Suppressor macrophage treated with lipopolysaccharide for 1 hour (primary cell): ENCODE measurements at places on chromosomes 3 and 15.

DNA sequence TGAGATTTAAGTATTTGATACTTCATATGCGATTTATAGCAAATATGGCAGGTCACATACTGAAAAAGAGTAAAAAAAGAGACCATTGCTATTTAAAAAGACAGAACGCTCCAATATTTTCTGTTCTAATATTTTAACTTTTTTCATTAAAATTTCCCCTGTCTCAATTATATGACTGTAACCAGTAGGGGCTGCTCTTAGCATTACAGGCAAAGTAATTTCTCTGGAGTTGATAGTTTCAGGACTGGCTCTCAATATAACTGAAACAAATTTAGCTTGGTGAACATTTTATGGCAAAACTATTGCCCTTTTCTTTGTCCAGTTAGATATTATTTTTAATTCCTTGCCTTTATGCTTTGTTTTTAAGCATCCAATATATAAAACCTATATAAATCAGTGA lies 286.3 kb upstream of the ROBO2 start:
- DNase-seq: no peak

DNA sequence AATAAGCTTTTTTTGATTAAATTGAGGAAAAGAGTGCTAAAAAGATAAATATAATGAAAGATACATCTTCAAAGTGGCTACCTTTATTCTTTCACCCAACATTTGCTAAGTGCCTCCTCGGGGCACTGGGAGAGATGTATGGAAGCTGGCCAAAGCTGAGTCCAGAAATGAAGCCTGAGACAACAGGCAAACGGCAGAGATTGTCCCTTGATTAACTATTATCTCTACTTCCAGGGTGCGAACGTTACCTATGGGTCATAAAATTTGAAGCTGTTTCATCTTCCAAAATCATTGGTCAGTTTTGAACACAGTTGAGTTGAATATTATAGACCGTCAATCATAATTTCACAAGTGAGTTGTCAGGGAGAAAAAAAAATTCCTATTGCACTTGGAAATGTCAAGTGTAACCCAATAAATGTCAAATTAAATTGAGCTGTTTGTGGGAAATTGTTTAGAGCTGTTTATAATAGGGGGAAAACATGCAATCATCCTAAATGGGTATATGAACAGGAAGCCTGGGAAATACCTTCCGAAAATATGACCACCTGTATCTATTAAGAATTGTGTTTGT lies 73.9 kb downstream of the SUCLG2 start:
- DNase-seq: no peak

GRCh38 chr3:9474482-9474881 lies 77.1 kb downstream of the SETD5 start:
- no peak for DNase-seq

GRCh38 chr15:40340038-40340739 lies 550 bp downstream of the CCDC9B start:
- DNase-seq: no peak

GRCh38 chr3:156664831-156665178 lies 9.6 kb upstream of the TIPARP start:
- DNase-seq: no peak

- DNase-seq: no peak
These were observed 6.3 kb downstream of the RBSN start for GRCh38 chr3:15092686-15093085.

DNA sequence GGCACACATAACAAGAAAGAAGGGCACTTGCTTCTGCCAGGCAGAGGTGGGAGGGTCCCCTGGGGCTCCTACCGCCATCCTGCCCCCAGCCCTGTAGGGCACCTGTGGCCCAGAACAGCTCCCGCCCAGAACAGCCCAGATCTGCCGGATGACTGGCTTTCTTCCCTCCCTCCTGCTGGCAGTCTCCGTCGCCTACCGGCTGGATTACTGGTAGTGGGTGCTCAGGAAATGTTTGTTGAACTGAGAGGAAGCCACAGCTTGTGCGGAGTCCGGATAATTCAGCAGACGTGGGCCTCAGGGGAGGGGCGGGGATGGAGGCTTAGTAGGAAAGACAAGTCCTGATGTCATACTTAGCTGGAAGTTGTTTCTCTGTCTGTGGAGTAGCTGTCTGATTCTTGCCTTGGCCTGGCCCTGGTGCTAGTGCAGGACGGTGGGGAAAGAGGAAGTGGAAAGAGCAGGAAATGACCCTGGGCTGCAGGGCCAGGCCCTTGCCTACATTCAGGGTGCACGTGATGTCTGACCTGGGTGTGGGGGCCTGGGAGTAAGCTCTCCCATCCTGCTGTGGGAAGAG lies 6.7 kb downstream of the CCDC9B start:
- peak; percentile 87 for DNase-seq

DNA sequence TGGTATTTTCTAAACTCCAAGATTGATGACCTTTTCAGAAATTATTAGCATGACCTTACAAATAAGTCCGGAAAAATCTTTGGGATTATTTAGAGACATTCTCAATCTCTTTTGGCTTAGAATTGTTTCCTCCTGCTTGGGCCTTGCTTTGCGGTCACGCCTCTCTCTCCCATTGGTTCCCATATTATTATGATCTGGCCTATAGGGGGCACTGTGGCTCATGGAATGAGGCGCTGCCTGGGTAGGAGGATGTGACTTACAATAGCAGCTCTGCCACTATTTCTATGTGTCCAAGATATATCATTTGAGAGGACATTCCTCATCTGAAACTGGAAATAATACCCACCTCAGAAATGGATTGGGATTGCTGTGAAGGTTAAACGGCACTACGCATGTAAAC lies 464.9 kb downstream of the MFSD1 start:
- peak; percentile 12 for DNase-seq

- peak; percentile 38 for DNase-seq
These were observed 1.0 kb upstream of the ISY1 start for GRCh38 chr3:129161860-129162271.

DNA sequence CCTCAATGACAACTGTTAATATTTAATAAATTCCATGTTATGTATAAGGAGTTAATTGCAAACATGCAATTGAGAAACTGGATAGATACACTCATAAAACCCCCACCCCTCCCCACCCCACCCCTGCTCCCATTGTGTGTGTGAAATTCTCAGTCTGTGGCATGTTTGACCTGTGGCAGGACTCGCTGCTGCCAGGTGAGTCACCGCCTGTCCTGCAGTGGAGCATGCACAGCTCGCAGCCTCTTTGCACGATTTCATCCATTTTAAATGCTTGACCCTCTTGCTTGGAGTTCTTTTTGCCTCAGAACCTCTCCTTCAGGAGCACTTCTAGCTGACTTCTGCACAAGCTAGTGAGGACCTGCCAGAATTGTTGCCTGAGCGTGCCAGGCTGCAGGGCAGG lies 5.3 kb upstream of the APEH start:
- DNase-seq: no peak

DNA sequence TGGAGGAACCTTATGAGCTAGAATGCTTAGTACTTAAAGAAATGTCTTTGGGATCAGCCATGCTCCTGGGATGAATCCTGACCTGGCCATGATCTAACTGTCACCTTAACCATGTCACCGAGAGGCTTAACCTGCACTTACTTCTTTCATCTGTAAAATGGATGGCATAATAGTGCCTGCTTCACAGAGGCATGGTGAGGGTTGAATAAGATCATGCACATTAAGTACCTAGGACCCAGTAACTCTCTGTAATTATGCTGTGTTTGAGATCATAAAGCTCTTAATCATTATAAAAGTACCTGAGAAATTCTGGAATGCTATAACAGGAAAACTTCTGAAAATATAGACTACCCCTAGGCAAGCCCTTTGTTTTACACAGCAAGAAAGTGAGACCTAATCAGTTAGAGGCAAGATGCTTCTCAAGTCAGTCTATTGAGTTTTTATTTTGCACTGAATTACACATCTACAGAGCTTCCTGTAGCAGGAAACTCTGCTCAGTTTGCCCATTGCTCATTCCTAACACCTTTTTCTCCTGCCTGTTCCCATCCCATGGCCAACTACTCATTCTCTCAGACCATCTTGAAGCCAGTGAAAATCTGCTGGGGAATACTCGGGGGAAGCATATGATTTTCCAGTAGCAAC lies 1015.5 kb upstream of the CFAP20DC start:
- DNase-seq: no peak

GRCh38 chr15:26631894-26632293 lies 141.0 kb downstream of the GABRB3 start:
- no peak for DNase-seq

DNA sequence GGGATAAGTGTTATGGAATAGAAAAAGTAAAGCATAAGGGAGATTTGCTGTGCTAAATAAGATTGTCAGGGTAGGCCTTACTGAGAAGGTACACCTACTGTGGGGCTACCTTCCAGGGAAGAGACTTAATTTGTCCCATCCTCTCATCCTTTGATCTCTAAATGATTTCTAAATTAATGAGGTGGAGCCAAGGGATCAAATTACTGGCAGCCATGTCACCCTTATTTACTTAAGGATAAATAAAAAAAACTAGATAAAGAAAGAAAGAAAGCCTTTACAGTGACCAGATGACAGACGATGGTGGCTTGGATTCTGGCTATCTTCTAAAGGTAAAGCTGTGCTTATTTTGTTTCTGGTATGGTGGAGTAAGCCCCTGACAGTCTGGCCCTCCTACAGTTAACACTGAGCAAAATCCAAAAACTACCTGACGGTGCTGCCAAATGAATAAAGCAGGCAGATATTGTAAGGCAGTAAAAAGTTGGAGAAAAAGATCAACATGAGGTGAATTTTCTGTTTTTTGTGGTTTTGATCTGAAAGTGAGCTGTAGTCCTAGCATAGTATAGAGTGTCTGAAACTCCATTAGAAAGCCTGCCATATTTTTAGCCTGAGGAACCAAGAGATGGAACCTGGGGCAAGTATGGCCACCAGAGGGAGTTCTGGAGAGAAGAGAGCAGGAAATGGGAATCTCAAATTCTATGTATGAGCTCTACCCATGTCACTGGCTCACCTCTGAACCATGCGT lies 285.1 kb upstream of the MANF start:
- DNase-seq: peak; percentile 65

DNA sequence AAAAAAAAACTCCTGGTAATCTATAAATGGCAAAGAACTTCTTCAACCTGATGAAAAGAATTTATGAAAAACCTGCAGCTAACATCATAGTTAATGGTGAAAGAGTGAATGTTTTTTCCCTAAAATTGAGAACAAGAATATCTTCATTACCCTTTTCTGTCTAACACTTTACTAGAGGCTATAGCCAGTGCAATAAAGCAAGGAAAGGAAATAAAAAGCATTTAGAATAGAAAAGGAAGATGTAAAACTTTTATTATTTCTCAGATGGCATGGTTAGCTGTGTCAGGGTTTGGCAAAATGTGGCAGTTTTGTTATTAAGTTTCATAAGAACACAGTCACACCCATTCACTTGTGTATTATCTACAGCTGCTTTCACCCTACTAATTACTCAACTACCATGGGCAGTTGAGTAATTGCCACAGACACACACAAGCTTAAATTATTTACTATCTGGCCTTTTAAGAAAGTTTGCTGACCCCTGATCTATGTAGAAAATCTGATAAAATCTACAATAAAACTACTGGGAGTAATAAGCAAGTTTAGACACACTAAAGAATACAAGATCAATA lies 465.1 kb downstream of the MAGI1 start:
- DNase-seq: no peak

- peak; percentile 60 for DNase-seq
These were observed 24.4 kb downstream of the SLC2A2 start for GRCh38 chr3:171001957-171002694.

- no peak for DNase-seq
These were observed 424.0 kb upstream of the PDZRN3 start for GRCh38 chr3:74048699-74049098.

DNA sequence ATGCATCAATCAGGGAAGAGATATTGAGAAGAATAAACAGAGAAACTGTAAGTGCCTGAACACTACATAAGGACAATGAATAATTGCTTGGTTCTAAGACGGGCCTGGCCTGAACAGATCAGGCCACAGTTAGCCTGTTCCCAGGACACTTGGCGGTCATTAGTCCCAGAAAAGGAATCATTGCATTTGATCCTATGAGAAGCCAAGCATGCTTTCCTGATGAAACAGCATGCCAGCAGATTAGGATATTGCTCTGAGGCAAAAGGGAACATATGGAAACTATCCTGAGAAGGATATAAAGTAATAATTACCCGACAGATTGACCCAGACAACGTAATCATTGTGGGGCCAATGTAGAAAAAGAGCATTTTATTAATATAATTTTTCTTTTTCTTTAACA lies 51.9 kb downstream of the STRIT1 start:
- no peak for DNase-seq

- no peak for DNase-seq
These were observed 102.9 kb upstream of the RAD18 start for GRCh38 chr3:9066141-9066540.

DNA sequence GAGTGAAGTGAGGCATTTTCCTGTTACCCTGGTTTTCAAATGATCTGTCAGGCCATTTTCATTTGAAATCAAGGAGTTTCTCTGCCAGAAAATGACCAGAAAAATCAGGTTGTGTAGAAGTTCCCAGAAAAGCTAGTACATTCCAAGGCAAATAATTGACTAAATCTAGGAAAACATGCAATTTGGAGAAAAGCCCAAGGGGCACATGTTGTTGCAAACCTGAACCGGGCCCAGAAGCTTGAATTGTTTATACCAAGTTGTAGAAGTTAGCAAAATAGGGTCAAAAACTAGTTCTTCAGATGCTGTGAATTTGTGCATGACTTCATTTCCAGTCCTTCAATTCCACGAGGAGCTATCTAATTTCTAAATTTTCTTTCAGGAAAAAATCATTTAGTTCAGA lies 31.0 kb downstream of the TRIM42 start:
- DNase-seq: no peak

- DNase-seq: no peak
These were observed 80.5 kb downstream of the NPAP1 start for GRCh38 chr15:24756101-24756500.

- no peak for DNase-seq
These were observed 154.0 kb upstream of the PRICKLE2 start for GRCh38 chr3:64379221-64379620.

DNA sequence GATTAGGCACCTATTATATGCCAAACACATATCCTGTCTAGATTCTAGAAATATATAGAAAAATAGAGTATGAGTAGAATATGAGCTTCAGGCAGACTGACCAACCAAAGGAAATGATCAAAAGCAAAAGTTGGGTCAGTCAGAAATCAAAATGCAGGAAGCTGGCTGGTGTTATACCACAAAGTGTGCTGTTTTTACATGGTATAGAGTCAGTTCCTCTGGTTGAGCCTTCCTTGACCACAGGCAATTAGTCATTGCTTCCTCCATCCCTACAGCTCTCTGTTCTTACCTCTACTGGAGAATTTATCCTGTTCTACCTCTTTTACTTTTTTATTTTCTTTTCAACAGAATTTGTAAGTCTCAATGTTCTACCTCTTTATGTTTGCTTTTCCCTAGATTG lies 149.8 kb downstream of the TMCO5A start:
- DNase-seq: peak; percentile 73
